ENCODE measurements at places on chromosomes 4 and X.

DNA sequence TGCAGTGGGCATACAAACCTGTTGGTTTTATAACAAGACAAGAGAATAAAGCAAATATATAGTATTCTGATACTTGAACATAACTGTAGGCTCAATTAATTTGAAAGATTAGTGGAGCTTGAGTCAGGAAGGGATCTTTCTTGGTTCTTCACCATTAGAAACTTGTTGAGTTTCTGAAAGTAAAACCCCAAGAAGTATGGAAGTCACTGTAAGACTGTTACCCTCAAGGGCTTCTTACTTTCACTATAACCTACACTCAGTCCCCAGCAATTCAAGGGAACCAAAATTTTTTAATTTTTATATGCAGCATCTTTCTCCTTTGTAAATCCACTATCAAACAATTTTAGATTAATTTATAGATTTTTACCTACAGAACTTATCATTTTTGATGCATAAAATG, 2019.2 kb upstream of the ADGRL3 start:
- no peak for DNase-seq

GRCh38 chr4:150181536-150181935, 103.3 kb downstream of the DCLK2 start:
- DNase-seq: no peak

DNA sequence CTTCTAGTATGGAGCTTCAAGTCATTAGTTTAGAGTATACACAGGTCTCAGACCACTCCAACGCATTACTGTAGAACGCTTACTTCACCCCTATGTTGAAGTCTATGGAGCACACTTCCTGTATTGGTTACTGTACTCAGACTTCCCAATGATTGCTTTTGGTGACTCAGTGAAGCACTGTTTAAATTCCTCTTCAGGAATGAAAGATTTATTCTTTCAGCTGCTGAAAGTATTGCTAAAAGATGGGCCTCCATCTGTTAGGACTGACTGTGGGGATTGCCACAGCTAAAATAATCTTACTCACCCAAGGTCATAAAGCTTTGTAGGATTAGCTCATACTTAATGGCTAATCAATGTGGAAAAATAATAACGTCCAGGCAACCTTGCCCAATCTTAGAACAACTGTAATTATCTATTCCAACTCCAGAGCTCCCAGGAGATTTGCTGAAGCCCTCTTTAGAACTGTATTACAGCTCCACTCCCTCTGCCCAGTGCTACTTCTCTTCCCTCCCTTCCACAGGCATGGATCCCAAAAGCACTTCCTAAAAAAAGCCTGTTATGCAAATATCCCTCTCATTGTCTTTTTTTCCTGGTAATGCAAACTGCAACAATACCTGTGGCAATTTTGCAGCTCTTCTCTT, 281.9 kb upstream of the HS3ST1 start:
- DNase-seq: no peak

- no peak for DNase-seq
Measured at GRCh38 chrX:2320580-2321327, 180.0 kb downstream of the DHRSX start.

GRCh38 chrX:97602465-97603258, 719.0 kb downstream of the RPA4 start:
- no peak for DNase-seq
